ENCODE measurements at places on chromosomes 11 and 22.

GRCh38 chr11:15101072-15101709 lies 13.5 kb upstream of the INSC start:
- DNase-seq: peak; percentile 90

- DNase-seq: peak; percentile 30
Measured at GRCh38 chr22:37196539-37197450, 8.7 kb upstream of the C1QTNF6 start.

DNA sequence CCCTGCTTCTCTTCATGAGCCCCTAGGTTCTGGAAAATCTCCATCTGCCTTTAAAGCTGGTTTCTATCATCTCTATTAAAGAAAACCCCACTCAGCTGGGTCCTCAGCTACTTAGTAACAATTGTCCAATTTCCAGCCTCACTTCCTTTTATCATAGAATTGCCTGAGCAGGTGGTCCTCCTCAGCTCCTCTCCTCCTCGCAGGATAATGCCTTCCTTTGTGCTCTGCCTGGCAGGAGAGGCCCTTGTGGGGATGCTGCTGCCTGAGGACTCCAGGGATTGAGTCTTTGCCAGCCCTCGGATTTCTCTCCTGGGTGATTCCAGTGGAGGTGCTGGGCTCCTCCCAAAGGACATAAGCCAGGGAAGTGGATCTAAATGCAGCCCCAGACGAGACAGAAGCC lies 448.3 kb downstream of the INSC start:
- DNase-seq: no peak

- no peak for DNase-seq
Measured at GRCh38 chr11:112085822-112086421, 634 bp downstream of the TIMM8B start.

- DNase-seq: no peak
Measured at GRCh38 chr22:50524676-50525103, 708 bp downstream of the SCO2 start.

- no peak for DNase-seq
Measured at GRCh38 chr11:35232891-35233330, 93.9 kb downstream of the CD44 start.

DNA sequence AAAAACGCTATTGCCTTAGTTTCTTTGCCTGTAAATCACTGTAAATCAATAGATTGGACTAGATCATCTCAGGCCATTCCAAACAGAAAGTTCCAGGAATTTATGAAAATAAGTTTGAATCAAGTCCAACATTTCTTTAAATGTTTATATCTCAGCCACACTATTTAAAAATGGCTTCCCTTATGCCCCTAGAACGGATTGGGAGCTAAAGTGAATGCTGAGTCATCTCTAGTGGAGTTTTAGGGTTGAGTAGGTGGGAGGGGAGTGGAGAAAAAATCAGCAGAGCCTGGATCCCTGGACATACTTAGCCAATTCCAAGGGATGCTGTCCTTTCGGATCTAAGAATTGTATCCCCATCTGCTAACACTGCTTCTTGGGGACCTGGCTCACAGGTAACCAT lies 48.6 kb downstream of the EHF start:
- no peak for DNase-seq

- DNase-seq: no peak
Measured at GRCh38 chr11:130999086-130999485, 82.8 kb upstream of the SNX19 start.

- DNase-seq: no peak
Measured at GRCh38 chr11:28461338-28461737, 353.1 kb downstream of the METTL15 start.

DNA sequence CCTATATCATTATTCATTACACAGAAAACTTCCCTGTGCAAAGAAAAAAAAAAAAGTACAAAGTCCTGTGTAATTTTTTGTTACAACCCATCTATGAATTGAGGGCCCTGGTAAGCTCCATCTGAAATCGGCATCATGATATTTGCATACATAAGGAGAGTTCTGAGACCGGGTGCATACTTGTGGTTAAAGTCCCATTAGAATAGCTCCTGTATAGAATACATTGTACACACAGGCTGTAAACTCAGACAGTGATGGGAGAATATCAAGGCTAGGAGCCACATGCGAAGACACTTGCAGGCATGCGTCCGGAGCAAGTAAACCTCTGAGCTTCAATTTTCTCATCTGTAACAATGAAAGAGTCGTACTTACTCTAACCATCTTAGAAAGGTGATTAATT lies 353.2 kb downstream of the ETS1 start:
- DNase-seq: no peak
